ENCODE measurements at places on chromosomes 1 and 21.

DNA sequence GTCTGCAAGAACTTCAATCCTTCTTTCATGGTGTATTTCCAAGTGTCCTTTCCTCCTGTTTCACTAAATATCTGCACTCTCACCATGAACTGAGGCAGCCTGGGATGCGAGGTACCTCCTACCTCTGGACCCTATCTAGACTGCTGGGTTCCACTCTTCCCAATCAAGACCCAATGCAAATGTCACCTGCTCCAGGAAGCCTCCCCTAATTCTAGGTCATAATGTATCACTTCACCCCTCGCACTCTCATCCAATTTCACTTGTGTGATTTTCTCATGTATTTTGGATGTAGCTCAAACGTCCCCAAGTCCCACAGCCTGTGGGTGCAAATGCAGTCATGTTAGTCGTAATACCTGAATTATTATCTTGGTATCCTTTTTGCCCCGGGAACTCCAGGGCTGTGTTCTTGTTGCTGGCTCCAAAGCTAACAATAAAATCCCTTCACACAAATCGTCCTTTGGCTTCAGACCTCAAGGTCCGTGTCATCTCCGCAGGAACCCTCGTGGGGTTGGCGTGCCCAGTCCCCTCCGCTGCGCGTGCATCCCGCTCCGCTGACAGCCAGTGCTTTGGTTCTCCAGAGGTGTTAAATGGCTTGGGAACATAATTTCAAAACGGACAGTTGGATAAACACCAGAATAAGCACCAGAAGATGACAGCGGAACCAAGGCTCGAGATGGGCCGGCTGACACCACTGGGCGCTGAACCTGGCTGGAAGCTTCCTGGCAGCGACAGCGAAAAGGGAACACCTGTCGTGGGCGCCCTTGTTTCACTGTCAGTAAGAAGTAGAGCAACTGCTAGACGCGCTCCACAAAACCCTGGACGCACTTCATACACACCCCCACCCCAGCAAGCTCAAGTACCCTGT, 1.0 kb upstream of the BACH1 start:
- peak; percentile 17 for DNase-seq

- no peak for DNase-seq
Observed at GRCh38 chr1:29256979-29257804, 20.9 kb downstream of the PTPRU start.

- no peak for DNase-seq
Observed at GRCh38 chr1:55131801-55132200, 83.4 kb downstream of the USP24 start.

DNA sequence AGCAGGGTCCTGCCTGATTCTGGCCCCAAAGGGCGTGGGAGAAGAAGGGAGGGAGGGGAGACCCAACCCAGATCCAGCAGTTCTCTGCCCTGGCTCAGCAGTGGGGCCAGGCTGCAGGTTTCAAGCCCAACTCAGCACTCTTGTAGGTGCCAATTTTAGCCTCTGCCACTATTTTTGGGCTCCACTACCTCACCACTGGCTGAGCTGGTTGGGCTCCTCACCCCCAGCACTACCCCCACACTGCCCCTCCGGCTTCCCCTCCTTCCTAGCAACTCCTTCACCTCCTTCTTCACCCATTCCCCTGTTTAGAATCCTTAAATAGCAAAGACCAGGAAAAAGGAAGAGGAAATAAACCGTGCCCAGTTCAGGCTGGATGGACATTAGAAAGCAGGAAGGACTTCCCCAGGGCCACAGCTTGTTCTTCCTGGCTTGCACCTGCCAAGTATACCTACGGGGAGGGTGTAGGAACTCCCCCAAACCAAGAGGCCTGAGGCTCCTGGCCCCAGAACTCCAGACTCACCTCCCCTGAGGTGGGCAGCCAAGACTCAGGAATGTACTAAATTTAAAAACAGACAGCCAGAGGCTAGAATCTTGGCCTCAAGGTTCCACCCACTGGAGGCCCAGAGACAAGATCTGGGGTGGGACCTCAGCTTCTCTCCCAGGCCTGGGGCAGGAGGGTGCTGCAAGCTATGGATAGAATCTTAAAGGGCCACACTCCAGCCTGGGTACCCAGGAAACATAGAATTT, 1.4 kb upstream of the ARHGEF2 start:
- no peak for DNase-seq

GRCh38 chr1:31617218-31617915, at the start of gene HCRTR1:
Gene HCRTR1 (plus strand): TSS chr1:31617689. CDS start chr1:31619193, 1,504 bp downstream.
- DNase-seq = no peak

GRCh38 chr1:2874207-2874606, 72.7 kb upstream of the TTC34 start:
- DNase-seq = no peak

- no peak for DNase-seq
Observed at GRCh38 chr1:18090636-18091035, 17.0 kb upstream of the IGSF21 start.

- no peak for DNase-seq
Observed at GRCh38 chr1:47814612-47815395, 182.4 kb downstream of the TRABD2B start.

DNA sequence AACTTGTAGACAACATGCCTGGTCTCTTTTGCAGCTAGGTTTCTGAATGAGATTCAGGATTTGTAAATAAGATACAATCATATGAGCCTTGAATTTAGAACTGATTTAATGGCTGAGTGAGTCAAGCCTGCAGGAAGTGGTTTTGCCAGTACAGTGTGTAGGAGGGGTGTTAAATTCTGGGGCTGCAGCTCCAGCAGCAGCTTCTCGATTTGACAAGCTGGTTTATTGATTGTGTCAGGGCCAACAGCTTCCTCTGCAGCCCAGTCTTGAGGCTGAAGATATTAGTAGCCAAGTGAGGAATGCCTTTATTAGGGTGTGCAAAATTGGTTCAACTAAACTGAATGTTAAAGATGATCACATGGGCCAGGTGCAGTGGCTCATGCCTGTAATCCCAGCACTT, 11.5 kb upstream of the PLA2G5 start:
- no peak for DNase-seq

GRCh38 chr1:93613898-93614297, 67.7 kb downstream of the BCAR3 start:
- peak; percentile 16 for DNase-seq
